ENCODE measurements at places on chromosomes 6 and 20. TPM values are rescaled to one million over a fixed set of nuclear protein-coding genes. Genes with fewer than 3 reads are reported as not detected.

GRCh38 chr6:56540232-56541029, 102.3 kb downstream of the DST start:
- no peak for DNase-seq
- peaks cover 12% of the 10 kb centered on the region for H3K36me3 ChIP-seq
- peak overlapping the region; percentile 66 for H3K4me3 ChIP-seq
- peak overlapping the region; percentile 94 for H3K27ac ChIP-seq
- H3K27me3 ChIP-seq, result no peaks in the 10 kb centered on the region

- peaks cover 13% of the 10 kb centered on the region for H3K4me1 ChIP-seq
- H3K36me3 ChIP-seq, result no peaks in the 10 kb centered on the region
- no peaks in the 10 kb centered on the region for H3K27me3 ChIP-seq
- DNase-seq, result no peak
Observed at GRCh38 chr6:124882579-124883393, 79.5 kb upstream of the RNF217 start.

DNA sequence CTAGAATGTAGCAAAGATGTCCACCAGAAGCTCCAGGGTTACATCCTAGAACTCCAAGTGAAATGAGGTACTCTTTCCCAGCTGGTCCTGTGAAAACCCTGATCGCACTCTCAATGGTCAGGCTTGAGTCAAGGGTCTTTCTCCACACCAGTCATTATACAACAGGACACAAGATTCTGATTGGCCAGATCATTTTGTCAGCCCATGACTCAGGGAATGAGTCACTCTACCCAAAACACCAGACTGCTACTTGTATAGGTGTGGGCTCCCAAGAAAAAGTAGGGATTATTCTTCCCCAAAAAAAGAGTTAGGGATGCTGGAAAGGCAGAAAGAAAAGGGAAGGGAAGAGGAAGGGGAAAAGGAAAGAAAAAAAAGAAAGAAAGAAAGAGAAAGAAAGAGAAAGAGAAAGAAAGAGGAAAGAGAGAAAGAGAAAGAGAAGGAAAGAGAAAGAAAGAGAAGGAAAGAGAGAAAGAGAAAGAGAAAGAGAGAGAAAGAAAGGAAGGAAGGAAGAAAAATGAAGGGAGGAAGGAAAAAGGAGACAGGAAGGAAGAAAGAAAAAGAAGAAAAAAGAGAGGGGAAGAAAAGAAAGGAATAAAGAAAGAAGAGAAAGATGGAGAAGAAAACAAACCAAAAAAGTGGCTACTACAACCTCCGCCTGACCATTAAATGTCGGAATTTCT, 30.5 kb downstream of the ANKEF1 start:
- no peak overlapping the region for H3K27ac ChIP-seq
- H3K4me1 ChIP-seq, result no peaks in the 10 kb centered on the region
- no peak overlapping the region for H3K4me3 ChIP-seq
- H3K36me3 ChIP-seq, result no peaks in the 10 kb centered on the region

GRCh38 chr6:28224131-28225055, 682 bp upstream of the ZSCAN9 start:
- H3K36me3 ChIP-seq, result no peaks in the 10 kb centered on the region
- no peaks in the 10 kb centered on the region for H3K27me3 ChIP-seq
- no peak for DNase-seq
- peak overlapping the region; percentile 74 for H3K27ac ChIP-seq
- H3K4me1 ChIP-seq, result peaks cover 19% of the 10 kb centered on the region
- peak overlapping the region; percentile 82 for H3K4me3 ChIP-seq

- peaks cover 17% of the 10 kb centered on the region for H3K4me1 ChIP-seq
- no peaks in the 10 kb centered on the region for H3K27me3 ChIP-seq
- H3K4me3 ChIP-seq, result no peak overlapping the region
- H3K36me3 ChIP-seq, result no peaks in the 10 kb centered on the region
- no peak overlapping the region for H3K27ac ChIP-seq
Observed at GRCh38 chr20:41264819-41265218, 52.7 kb downstream of the ZHX3 start.

The FNDC11 gene
- not detected for total RNA-seq

The BEND3 gene
- 2.0 TPM for total RNA-seq

The SLC22A7 gene
- total RNA-seq, result not detected

The HLA-DMB gene
- 10.3 TPM for total RNA-seq

Data from vagina (tissue), 2 donors.